SIG-M5 (cell line): ENCODE measurements at places on chromosomes 12 and 14.

GRCh38 chr14:69543341-69544115, 31.1 kb downstream of the CCDC177 start:
- DNase-seq = peak; percentile 29

- DNase-seq = no peak
Measured at GRCh38 chr12:60853407-60853806, 1257.6 kb downstream of the SLC16A7 start.

DNA sequence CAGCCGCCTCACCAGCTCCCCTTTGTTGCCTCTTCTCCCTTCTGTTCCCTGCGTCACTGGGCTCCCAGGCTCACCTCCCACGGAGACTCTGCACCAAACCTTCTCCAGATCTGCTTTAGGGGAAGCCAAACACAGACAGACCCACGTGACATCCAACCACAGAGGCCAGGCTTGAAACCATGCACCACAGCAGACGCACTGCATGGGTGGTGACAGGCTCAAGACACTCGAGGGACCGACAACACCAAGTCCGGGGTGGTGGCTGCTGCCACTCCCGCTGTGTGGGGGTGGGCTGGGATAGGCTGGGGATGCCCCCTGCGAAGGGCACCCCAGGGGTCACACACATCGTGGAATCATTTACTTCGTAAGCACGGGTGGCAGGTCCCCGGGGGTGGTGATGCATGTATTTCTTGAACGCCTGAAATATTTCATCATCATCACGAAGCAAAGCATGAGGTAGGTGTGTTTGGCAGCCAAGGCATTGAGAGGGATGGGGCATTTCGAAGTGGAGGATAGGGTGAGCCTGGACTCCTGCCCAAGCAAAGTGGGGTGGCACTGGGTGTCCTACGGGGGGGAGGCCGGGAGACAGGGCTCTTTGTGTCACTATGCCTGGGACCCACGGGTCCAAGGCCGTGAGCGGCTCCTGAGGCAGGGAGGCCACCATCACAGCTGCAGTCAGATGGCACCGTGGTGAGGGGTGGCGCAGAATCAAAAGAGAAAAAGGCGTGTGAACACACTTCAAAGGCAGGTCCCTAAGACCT, 66.8 kb upstream of the RFLNA start:
- no peak for DNase-seq

GRCh38 chr12:27913999-27914614, 58.4 kb downstream of the PTHLH start:
- DNase-seq = no peak

DNA sequence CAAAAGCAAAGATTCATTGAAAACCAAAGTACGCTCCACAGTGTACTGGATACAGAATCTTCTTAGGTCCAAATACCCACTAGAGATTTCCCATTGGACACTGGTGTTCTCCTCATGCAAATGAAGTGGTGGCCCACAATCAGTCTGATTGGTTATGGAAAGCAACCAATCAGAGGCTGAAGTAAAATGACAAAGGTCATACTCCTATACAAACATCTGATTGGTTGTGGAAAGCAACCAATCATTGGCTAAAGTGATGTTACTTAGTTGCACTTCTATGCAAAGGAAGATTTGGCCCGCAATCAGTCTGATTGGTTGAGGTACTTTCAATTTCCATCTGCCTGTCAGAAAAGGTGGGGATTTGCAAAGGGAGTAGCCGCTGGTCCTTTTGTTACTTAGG, 1.3 kb upstream of the WASHC3 start:
- no peak for DNase-seq

- DNase-seq = peak; percentile 40
Measured at GRCh38 chr12:48779869-48780268, 9.0 kb downstream of the ADCY6 start.

DNA sequence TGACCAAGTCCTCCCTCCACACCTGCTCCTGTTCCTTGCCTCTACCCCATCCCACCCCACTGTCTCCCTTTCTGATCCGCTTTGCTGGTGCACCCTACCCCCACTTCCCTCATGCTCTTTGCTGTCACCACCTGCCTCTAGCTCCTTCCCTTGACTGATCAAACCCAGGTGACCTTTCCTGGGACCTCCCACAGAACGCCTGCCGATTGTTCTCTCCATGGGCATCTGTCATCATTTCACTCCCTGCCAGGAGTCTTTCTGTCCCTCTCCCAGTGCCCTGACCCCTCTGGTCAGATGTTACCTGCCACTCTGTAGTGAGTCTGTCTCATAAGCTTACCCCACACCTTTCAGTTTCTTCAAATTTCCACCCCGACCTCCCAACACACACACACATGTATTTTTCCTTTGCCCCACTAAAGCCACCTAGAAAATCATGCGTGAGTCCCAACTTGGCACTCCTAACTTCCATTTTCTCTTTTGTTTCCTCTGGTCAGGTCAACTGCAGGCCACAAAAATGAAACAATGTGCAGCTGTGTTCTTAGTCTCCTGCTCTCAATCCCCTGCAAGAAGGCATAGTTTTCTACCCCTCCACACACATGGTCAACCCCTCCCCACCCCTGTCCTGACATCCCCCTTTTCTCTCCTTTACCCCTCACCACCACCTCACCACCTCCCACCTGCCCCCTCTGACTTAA, 229.8 kb downstream of the DPF3 start:
- DNase-seq = no peak

GRCh38 chr14:89267163-89267562, 149.9 kb downstream of the FOXN3 start:
- DNase-seq = no peak

- DNase-seq = no peak
Measured at GRCh38 chr14:23513818-23514643, 37.5 kb downstream of the ZFHX2 start.

DNA sequence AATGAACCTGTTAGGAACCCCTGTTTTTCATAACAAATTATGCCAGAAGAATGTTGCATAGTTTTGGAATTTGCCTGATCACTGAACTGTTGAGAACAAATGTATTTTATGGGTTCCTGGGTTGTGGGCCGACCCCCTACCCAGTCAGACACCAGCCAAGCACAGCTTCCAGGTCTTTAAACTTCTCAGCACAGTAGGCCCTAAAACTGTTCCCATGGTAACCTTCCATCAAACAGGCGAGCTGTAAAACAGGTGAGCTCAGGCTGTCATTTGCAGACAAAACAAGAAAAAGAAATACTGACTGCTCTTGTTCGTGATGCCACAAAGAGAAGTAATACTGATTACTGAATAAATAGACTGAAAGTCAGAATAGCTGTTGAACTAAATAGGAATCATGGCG, 147.0 kb downstream of the PTPRO start:
- no peak for DNase-seq

- no peak for DNase-seq
Measured at GRCh38 chr12:21998295-21998694, 47.7 kb upstream of the CMAS start.

GRCh38 chr14:61659582-61659981, 35.7 kb upstream of the HIF1A start:
- DNase-seq = peak; percentile 12

GRCh38 chr12:85280165-85280983, at the start of gene ALX1:
Gene ALX1, plus strand, starts transcription at chr12:85280220. Its CDS starts 42 bp downstream, at chr12:85280262.
- no peak for DNase-seq
